ENCODE measurements at places on chromosomes 3 and 15. TPM values are rescaled to one million over a fixed set of nuclear protein-coding genes. Genes with fewer than 3 reads are reported as not detected.

The NME9 gene
- total RNA-seq: 0.08 TPM

The TMC3 gene
- total RNA-seq: 0.06 TPM

The KLF15 gene
- total RNA-seq: 3.3 TPM

The WDR76 gene
- 71.8 TPM for total RNA-seq

- H3K4me1 ChIP-seq: peaks cover 8% of the 10 kb centered on the region
- no peak for DNase-seq
- H3K36me3 ChIP-seq: no peaks in the 10 kb centered on the region
- no peak overlapping the region for H3K4me3 ChIP-seq
- no peaks in the 10 kb centered on the region for H3K27me3 ChIP-seq
- no peak overlapping the region for H3K27ac ChIP-seq
Measured at GRCh38 chr15:58526647-58527192, 94.9 kb downstream of the LIPC start.

DNA sequence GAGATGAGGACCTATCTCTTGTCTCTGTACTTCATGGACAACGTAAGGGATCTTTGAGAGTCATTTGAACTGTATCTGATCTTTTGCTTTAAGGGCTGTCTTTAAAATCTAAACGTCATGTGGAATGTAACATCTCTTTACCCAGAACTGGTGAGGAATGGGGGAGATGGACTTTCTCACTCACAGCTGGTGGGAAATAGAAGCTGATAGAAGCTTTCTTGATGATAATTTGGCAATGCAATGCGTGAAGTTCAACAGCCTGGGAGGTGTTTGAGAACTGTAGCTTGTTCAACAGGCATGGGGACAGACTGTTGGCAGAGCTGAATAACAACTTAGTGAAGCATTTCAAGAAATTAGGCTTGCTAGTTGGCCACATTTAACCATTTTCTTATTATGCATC lies 21.5 kb upstream of the RORA start:
- no peaks in the 10 kb centered on the region for H3K4me1 ChIP-seq
- H3K4me3 ChIP-seq: no peak overlapping the region
- no peak for DNase-seq
- H3K27me3 ChIP-seq: no peaks in the 10 kb centered on the region
- H3K27ac ChIP-seq: no peak overlapping the region

GRCh38 chr3:124569761-124570160 lies 160.5 kb upstream of the UMPS start:
- H3K27ac ChIP-seq: no peak overlapping the region
- DNase-seq: no peak
- H3K4me1 ChIP-seq: no peaks in the 10 kb centered on the region

DNA sequence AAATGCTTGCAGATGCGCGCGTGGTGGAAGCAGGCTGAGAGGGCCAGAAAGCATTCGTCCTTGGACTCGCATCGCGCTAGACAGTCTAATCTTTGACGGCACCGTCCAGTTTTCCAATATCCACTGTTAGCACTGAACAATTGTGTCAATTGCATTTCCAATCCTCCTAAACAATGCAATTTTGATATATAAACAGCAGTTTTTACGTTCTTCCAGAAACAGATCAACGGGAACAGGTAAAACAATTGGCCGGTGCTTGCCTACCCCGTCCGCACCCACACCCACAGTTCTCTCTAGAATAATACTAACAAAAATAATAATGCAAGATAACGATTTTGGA lies 17.2 kb downstream of the CPN2 start:
- no peaks in the 10 kb centered on the region for H3K27me3 ChIP-seq
- H3K4me3 ChIP-seq: no peak overlapping the region
- no peaks in the 10 kb centered on the region for H3K36me3 ChIP-seq

DNA sequence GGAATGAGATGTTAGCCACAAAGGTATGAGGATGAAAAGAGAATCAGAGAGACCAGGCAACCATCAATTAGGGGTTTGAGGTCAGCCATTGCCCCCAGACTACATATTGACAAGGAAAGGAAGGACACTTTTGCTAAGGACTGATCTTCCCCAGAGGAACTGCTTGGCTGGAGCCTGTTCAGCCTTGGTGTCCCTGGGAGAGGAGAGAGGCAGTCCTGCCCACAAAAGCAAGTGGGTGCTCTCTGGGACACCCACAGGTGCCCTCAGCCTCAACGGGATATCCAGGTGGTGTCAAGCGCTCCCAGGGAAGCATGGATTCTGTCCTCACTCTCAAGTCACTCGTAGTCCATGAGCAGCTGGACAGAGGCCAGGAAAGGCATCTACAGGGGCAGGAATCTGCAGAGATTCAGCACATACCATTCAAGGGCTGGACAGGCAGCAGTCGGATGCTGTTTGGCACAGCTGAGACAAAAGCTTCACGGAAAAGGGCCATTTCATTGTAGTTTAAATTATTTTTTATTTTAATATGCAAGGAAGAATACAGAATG lies 166.2 kb downstream of the UACA start:
- no peaks in the 10 kb centered on the region for H3K27me3 ChIP-seq
- no peak for DNase-seq
- H3K4me3 ChIP-seq: no peak overlapping the region
- H3K4me1 ChIP-seq: no peaks in the 10 kb centered on the region
- H3K36me3 ChIP-seq: no peaks in the 10 kb centered on the region
- no peak overlapping the region for H3K27ac ChIP-seq

- no peak overlapping the region for H3K27ac ChIP-seq
- H3K4me3 ChIP-seq: no peak overlapping the region
- no peaks in the 10 kb centered on the region for H3K27me3 ChIP-seq
- H3K36me3 ChIP-seq: no peaks in the 10 kb centered on the region
Measured at GRCh38 chr15:95512906-95513305, 817.6 kb upstream of the NR2F2 start.

DNA sequence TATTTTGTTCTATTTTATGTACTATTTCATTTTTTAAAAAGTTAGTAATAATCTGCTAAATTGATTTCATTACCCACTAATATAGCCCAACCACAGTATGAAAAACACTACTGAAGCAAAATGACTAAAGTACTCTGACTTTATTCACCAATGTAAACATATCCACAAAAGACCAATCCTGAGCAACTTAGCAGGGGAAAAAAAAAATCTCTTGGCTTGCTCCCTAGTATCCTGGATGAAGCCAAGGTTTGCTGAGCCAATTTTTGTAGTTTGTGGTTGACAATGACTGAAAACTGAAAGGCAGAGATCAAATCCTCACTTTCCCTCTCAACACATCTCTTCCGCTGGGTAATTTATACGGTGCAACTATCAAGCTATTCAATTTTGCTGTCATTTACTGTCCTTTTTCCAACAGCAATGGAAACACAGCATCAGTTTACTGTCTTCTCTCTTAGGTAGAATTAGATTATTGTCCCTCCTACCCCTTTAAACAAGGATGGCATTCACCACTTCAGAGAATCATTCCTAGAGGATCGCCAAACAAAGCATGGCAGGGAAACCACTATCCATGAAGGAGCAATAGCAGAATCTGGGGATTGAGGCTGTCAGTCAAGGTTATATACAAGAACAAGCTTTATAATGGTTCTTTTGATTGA lies 149.7 kb downstream of the THRB start:
- DNase-seq: no peak
- no peaks in the 10 kb centered on the region for H3K36me3 ChIP-seq
- no peak overlapping the region for H3K4me3 ChIP-seq
- no peak overlapping the region for H3K27ac ChIP-seq
- H3K27me3 ChIP-seq: 0 out of 2 replicates have a peak, but pooled peaks cover 4% of the 10 kb centered on the region

- H3K4me3 ChIP-seq: no peak overlapping the region
- no peak overlapping the region for H3K27ac ChIP-seq
- DNase-seq: no peak
- 0 out of 2 replicates have a peak, but pooled peaks cover 2% of the 10 kb centered on the region for H3K27me3 ChIP-seq
- H3K36me3 ChIP-seq: no peaks in the 10 kb centered on the region
- H3K4me1 ChIP-seq: no peaks in the 10 kb centered on the region
Measured at GRCh38 chr3:53693451-53693850, 152.8 kb downstream of the CHDH start.

DNA sequence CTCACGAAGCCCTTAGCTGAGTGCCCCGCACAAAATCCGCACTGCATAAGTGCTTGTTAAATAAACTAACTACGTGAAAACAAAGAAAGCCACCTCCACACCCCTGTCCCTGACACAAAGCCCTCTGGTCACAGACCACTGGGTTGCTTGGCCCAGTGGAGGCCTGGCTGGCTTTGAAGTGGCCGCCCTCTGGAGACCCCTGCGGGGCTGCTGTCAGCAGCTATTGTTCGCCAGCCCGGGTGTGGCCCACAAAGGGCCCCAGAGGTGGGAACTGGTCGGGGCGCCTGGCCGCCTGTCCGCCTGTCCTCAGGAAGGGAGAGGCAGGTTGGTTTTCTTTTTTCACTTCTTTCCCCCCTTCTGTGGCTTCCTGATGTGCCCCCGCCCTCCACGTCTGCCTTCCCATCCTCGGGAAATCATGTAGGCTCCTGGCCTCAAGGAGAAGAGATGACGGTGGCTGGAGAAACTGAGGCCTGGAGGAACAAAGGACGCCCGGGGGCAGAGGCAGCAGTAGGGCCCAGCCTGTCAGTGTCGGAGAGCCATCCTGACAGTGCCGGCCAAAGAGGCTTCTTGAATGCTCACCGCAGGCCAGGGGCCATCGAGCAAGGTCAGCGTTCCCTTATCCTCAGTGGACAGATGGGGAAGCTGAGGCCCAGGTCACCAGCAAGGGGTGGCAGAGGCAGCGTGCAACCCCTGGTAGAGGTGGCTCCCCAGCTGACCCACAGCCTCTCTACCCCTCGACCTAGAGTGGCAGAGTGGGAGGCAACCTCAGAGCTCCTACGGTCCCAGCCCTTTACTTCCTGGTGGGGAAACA lies 61.1 kb downstream of the SLC6A6 start:
- no peak overlapping the region for H3K27ac ChIP-seq
- H3K36me3 ChIP-seq: no peaks in the 10 kb centered on the region
